ENCODE measurements at places on chromosomes 5 and 9.
A peak's percentile ranks its signal among the peaks of the same experiment; 100 is the strongest.

- no peak for DNase-seq
Measured at GRCh38 chr9:123003466-123003865, 30.0 kb upstream of the GPR21 start.

GRCh38 chr5:127666043-127666716 lies 17.3 kb downstream of the CTXN3 start:
- no peak for DNase-seq

GRCh38 chr5:172931001-172931536 lies 28.2 kb upstream of the RPL26L1 start:
- DNase-seq = peak; percentile 93

DNA sequence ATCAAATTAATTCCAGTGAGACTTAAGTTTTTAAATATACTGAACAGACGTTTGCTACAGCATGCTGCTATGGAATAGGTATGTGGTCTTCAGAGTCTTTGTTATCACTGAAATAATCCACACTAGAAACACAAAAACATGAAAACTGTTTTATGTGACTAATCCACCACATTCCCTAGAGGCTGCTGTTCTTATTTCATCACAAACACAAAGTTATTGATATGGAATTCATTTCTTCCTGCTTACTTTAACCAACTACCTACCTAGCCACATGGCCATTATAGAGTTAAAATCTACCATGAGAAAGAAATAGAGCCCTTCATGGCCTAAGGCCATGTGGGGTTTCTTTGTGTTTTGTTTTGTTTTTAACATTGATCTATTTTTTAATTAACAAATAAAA lies 232.3 kb upstream of the PTGER4 start:
- no peak for DNase-seq

- no peak for DNase-seq
Measured at GRCh38 chr5:9625286-9625685, 4.9 kb downstream of the TAS2R1 start.

- DNase-seq = no peak
Measured at GRCh38 chr5:67246108-67246507, 49.5 kb upstream of the CD180 start.

GRCh38 chr5:21126236-21126635 lies 1138.2 kb upstream of the CDH18 start:
- DNase-seq = no peak

DNA sequence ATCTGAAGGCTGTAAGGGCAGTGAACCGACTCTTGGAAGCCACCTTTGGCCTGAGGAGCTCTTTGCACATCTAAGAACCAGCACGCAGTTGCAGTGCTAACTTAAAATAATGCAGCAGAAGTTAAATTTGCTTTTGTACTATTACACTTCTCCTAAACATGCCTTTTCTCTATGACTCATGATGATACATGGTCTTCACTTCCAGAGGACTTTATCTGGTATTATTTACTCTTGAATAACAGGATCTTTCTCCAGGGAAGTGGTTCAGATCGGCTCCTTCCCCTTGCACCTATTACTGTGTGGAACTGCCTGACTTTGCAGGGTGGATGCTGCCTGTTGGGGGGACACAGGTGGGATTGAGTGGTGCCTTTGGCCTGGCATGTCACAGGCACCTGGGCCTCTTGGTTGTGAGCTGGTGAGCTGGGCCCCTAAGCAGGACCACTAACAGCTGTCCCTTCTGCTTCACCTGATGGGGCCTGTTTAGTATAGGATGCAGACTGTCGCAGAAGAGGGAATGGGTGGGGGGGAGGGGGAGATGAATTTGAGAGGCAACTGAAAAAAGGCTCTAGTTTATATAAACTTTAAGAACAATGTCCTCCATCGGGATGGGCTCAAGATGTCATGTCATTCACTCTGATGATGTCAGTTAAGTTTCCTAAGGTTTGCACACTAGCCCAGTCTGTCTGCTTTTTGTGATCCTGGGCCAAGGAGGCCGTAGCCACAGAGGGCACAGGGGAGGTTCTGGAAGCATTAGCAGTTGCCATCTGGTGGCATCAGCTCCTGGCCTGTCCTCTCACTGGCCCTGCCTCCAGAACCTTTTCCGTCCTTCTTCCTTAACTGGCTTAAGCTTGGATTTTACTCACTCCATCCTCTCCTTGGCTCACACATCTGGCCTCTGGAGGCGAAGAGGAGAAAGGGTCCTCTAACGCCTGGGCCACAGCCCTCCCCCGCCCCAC lies 33.9 kb upstream of the GABBR2 start:
- DNase-seq = no peak

- DNase-seq = peak; percentile 74
Measured at GRCh38 chr5:108260117-108260857, 121.6 kb downstream of the FBXL17 start.

DNA sequence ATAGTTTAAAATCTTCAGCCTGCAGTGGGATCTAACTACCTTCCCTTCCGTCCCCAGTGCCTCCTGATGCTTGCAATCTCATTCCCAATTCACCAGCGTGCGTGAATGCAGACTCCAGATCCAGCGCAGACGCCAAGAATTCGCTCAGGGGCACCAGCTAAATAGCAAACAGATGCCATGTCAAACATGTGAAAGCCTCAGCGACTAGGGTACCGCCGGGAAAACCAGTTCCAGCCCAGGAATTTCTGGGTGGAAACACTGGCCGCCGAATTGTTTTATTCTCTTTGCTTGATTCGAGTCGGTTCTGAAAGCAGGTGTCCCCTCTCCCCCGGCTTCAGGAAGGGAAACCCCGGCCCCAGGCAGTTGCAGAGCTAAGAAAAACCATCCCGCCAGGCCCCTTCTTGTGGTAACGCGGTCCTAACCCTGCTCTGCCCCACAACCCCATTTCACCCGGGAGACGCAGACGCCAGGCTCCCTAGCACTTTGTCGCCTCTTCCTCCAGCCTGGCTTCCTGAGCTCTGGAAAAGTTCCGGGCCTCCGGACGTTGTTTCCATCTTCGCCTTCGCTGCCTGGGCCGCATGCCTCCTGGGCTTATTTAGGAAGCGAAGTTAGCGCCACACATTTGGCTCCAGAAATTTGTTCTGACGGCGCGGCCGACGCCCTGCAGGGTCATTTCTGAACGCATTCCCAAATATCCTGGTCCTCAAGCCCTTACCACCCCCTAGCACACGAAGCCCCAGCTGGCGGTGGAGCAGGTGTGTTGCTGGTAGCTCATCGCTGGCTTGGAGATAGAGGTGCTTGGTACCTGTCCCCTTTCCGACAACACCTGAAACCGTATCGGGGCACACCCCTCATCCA lies 665 bp upstream of the LVRN start:
- no peak for DNase-seq

GRCh38 chr5:111197523-111197922 lies 26.7 kb upstream of the CAMK4 start:
- DNase-seq = no peak

DNA sequence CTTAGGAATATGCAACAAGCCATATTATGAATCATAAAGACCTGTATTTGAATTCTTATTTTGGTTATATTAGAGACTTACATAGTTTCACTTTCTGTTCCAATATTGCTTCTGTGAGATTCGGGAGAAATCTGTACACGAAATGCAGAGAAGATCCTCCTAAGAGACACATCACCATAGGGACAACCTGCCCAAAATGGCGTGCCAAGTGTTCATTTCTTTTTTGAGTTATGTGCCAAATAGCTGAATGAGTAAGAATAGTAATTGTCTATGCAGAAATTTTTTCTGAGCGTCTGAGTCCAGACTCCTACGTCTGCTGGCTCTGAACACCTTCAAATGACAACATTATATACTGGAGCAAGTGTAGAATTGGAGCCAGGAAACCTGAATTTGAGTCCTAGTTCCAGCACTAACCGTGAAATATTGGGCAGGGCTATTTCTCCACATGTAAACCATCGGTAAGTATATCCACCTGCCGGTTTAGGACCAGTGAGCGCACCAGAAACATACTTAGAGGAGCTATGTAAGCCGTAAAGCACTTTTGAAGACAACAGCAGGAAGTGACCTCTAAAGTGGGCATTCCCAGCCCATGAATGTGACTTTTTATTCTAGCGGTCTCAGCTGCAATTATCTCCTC lies 163.9 kb upstream of the DMRT1 start:
- no peak for DNase-seq

DNA sequence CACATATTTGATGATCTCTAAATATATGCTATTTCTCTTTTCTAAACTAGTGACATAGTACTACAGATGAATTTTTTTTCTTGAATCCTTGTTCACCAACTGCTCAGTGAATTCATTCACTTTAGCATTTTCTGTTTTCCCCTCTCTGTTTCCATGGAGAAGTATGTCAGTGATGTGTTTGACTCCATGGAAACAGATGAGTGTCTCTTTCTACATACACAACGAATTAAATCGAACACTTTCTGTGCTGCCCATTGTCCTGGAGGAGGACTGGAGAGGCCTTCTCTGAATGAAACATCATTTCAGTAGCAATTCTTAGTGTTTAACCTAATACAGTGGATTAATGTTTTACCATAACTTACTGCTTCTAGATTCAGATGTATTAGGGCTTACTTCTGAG lies 9.5 kb downstream of the INVS start:
- no peak for DNase-seq

GRCh38 chr5:113057557-113057984 lies 81.0 kb downstream of the DCP2 start:
- no peak for DNase-seq

DNA sequence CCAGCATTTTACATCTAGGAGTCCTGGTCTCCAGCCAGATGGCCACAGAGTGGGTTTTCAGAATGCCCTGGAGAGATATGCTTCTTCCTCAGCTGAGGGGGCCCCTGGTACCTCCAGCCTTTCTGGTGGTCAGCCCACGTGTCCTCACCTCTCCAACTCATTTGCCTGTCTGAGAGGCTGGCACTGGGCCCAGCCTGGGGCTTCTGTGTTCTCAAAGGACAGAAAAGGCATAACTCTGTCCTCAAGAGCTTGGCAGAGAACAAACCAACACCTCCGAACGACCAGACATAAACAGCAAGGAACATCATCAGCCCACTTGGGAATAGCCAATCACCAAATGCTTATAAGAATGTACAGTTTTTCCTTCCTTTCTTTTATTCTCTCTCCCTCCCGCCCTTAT lies 17.1 kb downstream of the ENG start:
- no peak for DNase-seq

DNA sequence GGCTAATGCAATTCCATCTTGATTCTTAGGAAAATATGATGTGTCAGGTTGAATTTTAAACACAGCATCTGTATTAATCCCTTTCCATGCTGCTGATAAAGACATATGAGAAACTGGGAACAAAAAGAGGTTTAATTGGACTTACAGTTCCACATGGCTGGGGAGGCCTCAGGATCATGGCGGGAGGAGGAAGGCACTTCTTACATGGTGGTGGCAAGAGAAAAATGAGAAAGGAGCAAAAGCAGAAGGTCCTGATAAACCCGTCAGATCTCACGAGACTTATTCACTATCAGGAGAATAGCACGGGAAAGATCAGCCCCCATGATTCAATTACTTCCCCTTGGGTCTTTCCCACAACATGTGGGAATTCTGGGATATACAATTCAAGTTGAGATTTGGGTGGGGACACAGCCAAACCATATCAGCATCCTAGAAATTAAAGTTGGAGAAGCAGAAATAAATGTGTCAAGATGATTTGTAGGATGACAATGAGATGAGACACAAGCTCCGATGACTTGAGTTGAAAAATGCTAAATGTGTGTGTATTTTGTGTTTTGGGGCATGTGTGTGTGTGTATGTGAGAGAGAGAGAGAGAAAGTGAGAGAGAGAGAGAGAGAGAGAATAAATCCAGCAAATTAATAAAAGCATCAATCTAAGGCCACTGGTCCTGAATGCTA lies 48.5 kb upstream of the ANKRD55 start:
- DNase-seq = no peak

DNA sequence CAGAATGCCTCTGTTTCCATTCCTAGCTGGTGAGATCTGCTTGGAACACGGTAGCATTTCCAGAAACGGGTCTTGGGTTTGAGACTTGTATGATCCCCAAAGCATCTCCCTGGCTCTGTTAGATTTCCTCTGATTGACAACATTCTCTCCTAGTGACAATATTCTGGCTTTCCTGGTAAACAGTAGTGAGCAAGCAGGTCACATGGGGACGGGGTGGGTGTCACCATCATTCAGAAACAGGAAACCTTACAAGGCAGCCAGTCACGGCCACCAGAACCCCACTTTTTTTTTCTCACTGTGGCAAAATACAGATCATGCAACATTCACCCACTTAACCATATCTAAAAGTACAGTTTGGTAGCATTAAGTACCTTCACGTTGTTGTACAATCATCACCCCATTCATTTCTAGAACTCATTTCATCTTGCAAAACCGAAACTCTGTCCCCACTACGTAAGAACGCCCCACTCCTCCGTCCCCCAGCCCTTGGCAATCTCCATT lies 90.1 kb upstream of the LMX1B start:
- peak; percentile 63 for DNase-seq

DNA sequence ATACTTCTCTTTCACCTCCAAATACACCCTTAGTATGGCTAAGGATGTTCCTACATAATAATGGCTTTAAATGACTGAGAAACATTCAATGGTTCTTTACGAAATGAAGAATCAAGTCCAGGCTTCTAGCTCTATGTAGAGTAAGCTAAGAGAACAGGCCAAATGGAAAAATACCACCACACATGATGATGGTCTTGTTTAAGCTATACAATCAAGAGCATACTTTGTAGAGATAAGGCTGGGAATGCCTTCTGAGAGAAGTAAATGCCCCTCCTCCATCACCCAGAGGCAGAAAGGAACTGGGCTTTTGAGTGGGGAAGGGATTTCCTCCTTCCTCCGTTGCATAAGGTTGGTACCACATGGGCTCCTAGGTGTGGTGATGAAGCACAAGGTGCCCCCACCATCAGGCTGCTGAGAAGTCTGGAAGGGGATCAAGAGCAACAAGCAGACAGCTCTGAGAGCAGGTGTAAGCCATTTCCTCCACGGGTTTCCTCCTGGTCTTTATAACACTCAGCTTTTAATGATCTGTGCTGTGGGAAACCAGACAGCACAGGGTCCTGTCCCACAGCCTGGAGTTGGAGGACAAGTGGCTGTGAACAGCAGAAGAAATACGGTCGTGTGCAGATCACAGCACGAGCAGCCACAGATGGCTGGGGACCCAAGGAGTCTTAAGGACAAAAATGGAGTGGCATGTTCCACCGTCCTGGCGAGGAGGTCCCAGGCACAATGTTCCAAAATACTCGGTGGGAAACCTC lies 396.9 kb downstream of the CTNND2 start:
- DNase-seq = no peak

DNA sequence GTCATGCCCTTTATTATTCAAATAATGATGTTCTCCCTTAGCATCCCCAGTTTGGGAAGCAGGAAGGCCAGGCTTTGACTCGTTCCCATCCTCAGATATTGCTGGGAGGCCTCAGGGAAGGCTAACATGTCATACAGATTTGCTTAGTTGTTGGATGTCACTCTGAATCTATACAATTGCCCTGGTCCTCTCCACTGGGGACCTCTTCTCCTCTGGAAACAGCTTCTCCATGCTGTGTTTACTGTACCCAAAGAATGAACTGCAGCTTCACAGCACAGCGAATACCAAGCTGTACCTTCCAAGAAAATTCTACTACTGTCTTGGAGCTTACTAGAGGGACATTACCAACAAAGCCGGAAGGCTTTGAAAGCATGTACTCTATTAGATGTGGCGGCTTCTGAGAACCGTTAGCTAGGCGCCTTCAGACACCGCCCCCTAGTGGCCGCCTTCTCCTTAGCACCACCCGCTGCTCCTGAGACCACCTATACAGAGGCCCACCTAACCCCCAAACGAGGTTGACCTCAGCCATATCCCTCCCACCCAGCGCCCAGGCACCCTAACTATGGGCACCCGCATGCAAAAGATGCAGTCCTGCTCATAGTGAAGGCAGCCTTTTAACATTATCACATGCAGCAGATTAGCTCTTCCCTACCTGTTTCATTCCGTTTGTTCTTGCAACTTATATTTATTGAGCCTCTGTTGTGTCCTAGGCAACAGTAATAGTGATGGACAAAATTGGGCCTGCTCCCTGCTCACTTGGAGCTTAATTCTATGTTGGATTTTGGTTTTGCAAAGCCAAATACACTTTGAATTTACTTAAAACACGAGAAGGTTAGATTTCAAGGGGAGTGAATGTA lies 34.9 kb upstream of the FOXI1 start:
- no peak for DNase-seq

All from tibial artery (tissue), 4 donors.